Esophagus muscularis mucosa (tissue), 4 donors: ENCODE measurements at places on chromosomes 1 and 21.
A peak's percentile ranks its signal among the peaks of the same experiment; 100 is the strongest.

DNA sequence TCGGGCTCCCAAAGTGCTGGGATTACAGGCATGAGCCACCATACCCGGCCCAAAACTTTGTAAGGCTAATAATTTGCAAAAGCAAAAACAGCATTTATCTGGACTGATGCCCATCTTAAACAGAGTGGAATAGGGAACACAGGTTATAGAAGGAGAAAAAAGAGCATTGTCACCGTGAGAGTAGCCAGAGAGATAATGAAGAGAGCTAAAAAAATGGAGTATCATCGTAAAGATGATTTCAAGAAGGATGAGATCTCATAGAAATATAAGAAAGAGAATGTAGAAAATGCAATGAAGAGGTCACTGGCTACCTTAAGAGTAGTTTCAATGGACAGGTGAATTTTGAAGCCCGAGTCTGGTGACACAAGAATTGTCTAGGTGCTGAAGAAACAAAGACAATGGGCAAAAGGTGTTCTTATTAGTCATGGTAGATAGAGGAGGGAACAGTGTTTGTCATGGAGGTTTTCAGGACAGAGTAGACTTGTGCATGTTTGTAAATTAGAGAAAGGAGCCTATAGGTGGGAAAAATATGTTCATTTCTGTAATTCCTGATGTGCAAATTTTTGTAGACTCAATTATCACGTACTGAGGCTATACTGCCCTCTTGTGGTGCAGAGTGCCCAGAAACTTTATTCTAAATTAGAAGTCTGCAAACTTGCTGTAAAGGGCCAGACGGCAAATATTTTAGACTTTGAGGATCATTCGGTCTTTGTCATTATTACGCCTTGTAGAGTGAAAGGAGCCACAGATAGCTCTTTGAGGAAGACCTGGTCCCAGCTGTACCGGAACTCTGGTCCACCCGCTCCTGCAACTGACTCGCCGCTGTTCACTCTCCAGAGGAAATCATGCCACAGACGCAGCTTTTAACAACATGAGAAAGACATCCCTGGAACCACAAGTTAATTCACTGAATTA lies 8.1 kb upstream of the TMEM183A start:
- DNase-seq = no peak

DNA sequence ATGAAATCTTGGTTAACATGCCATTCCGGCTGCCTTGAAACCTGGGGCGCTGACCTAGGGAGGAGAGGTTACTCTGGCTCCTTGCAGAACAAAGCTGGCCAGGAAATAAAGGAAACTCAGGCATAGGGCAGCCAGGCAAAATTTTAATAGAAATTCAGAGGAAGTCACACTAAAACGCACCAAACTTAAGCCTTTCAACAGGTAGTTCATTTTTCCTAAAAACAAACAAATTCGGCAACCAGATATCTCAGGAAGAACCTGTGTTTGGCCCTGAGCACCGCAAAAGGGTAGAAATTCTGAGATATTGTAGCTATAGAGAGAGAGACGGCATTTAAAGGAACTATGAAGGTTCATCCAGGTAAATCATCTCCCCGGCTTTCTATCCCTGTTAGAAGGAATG lies 13.1 kb downstream of the LYST start:
- DNase-seq = no peak

DNA sequence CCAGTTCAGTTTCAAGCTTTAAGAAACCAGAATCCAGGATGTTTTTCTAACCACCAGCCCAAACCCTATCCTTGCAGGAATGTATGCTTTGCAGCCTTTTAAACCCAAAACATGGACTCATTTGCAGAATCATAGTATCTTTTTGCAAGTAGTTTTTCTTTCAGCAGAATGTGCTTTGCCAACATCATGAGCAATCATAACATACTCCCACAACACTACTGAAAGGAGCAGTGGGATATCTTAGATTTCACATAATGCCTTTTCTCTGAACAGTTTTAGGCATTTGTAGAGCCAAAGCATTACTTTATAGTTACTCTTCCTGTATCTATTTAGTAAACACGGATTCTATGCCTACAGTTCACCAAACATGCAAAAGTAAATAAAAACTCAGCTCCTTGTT lies 10.0 kb upstream of the SH2D2A start:
- DNase-seq = no peak

DNA sequence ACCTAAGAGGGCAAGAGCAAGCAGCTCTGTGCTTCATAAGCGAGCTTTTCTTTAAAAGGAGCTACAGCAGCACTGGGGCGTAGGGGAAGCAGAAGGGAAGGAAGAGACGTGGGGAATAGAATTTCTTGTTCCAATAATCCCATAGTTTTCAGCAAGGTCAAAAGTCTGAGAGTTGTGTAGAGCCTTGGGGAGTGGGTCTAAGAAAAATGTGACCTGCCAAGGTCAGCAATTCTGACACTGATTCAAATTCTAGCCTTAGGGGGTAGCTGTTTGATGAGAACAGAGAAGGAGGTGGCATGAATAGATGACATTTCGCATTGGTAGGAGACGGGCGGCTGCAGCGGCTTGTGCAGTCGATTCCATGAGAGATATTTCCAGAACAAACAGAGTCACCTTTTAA lies 22.4 kb downstream of the PRRX1 start:
- DNase-seq = peak; percentile 72

DNA sequence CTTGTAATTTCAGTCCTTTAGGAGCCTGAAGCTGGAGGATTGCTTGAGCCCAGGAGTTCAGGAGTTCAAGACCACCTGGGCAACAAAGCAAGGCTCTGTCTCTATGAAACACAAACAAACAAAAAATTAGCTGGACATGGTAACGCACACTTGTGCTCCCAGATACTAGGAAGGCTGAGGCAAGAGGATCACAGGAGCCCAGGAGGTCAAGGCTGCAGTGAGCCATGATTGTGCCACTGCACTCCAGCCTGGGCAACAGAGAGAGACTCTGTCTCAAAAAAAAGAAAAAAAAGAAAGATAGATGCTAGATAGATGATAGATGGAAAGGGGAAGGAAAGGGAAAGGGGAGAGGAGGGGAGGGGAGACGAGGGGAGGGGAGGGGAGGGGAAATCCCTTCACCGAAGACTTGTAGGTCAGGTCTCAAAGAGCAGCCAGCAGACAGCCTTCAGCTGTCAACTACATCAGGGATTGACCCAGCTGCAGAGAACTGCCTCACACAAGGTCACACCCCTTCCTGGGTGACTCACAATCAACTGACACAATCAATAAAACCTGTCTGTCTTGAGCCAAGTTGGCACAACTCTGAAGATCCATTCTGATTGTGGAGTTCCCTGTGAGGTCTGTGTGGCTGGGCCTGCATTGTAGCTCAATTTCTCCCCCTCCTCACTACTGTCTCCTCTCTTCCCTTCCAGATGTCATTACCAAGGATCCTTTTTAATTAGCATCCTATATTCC lies 200.6 kb downstream of the RGS7 start:
- DNase-seq = no peak
